ENCODE measurements at places on chromosomes 3 and 15. TPM values are rescaled to one million over a fixed set of nuclear protein-coding genes. Genes with fewer than 3 reads are reported as not detected.

Gene GRM2
- total RNA-seq: 0.61 TPM

Gene PLOD2
- 41.9 TPM for total RNA-seq

Gene CYP8B1
- not detected for total RNA-seq

Gene PEX5L
- total RNA-seq: not detected

Gene ADAMTS7
- total RNA-seq: 9.1 TPM

Gene ADAMTS17
- 2.9 TPM for total RNA-seq

Gene SPATA16
- not detected for total RNA-seq

Gene ISLR
- total RNA-seq: 43.7 TPM

Gene ASB14
- not detected for total RNA-seq

Gene EHD4
- 32.6 TPM for total RNA-seq

DNA sequence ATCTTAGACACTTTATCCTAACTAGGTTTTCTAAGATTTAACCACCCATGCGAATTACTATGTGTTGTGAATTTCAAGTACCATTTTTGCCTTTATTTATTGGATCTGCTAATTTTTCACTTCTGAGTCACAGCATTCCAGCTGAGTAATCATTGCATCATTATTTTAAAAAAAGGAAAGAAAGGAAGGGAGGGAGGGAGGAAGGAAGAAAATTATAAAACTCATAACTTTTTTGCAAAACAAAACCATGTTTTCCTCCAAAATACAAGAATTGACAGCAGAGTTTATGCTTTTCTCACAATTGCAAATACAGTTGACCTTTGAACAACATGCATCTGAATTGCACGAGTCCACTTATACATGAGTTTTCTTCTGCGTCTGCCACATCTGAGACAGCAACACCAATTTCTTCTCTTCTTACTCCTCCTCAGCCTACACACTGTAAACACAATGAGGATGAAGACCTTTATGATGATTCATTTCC is 651.4 kb upstream of the NECTIN3 start:
- DNase-seq: no peak

DNA sequence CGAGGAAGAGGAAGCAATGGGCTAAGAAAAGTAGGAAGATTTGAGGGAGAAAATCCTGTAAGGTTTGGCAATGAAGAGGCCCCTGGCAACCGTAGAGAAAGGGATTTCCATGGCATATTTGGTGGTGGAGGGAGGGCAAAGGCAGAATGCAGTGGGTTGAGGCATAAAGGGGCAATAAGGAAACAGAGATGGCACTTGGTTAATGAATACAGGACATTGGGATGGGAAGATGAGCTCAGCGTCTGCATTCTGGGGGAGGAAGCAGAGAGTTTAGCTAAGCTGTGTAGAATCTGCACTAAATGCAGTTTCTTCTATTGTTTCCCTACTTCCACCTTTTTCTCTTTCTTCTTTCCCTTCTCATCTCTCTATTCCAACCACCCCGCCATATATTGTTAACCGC is 83.6 kb downstream of the LRTM1 start:
- no peak for DNase-seq

DNA sequence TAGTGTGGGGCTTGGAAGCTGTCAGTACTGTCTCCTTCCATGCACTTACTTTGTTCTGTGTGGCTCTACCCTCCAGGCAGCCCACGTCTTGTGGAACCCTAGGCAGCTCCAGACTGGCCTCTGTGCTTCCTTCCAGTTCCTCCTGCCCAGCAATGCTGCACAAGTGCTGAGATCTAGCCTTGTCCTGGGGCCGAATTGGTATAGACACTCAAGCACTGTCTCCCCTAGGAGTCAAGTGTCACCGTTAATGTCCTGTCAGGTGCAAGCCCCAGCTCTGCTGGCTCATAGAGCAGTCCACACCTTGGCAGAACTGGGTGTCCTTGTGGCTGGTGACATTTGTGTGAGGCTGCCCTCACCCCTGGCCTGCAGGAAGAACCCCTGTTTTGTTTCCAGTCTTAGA is 130.1 kb downstream of the EEFSEC start:
- no peak for DNase-seq

DNA sequence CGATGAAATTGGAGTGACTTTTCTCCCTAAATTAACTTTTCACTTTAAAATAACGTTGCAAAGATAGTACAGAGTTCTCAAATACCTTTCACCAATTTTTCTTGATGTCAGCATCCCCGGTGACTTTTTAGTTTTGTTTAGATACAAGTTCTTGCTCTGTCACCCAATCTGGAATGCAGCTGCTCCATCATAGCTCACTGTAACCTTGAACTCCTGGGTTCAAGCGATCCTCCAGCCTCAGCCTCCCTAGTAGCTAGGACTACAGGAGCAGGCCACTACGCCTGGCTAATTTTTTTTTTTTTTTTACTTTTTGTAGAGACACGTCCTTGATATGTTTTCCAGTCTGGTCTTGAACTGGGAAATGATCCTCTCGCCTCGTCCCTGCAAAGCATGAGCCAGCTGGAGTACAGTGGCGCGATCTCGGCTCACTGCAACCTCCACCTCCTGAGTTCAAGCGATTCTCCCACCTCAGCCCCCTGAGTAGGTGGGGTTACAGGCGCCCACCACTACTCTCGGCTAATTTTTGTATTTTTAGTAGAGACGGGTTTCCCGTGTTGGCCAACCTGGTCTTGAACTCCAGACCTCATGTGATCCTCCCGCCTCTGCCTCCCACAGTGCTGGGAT is 747 bp downstream of the NSUN3 start:
- DNase-seq: no peak

- no peak for DNase-seq
Observed at GRCh38 chr15:55256281-55257011, 33.2 kb downstream of the RAB27A start.

GRCh38 chr3:38648659-38649499 is 608 bp downstream of the SCN5A start:
- DNase-seq: no peak

- DNase-seq: no peak
Observed at GRCh38 chr15:50767332-50767861, 1.9 kb upstream of the SPPL2A start.

DNA sequence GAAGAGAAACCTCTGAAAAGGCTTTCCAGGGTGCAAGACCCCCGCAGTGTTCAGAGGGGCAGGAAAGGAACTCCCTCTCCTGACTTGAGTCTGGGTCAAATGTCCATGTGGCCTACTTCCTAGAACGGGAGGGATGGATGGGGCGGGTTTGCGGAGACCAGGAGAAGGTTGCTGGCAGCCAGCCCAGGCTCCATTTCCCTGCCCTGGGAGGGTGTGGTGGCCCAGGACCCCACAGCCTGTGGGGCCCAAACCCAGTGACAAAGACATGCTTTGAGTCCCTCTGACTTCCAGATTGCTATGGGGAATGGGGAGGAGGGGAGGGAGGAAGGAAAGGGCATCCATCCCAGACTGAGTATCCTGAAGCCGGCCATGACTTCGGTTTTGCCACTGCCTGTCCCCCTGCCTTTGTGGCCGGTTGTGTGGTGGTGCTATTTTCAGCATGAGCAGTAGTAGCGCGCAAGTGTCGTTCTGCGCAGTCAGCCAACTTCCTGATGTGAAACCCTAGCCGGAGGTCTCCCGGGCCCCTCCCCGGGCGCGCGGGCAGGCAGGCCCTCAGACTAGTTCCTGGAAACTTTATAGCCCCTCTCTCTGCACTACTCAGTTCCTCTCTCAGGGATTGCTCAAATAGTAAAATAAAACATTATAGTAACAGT is 24.4 kb downstream of the MAGEF1 start:
- DNase-seq: no peak

- no peak for DNase-seq
Observed at GRCh38 chr3:189941679-189942078, 179.0 kb downstream of the P3H2 start.

GRCh38 chr3:188315553-188315952 is 161.6 kb downstream of the LPP start:
- DNase-seq: no peak

DNA sequence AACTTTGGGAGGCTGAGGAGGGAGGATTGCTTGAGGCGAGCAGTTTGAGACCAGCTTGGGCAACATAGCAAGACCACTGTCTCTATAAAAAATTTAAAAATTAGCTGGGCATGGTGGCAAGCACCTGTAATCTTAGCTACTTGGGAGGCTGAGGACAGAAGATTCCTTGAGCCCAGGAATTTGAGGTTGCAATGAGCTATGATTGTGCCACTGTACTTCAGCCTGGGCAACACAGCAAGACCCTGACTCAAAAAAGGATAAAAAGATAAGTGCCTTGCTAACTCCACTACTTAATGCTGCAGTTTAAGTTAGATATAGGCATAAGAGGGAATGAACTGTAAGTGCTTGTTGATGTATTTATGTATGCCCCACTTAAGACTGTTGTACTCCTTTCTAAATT is 102.2 kb downstream of the P3H2 start:
- DNase-seq: no peak

DNA sequence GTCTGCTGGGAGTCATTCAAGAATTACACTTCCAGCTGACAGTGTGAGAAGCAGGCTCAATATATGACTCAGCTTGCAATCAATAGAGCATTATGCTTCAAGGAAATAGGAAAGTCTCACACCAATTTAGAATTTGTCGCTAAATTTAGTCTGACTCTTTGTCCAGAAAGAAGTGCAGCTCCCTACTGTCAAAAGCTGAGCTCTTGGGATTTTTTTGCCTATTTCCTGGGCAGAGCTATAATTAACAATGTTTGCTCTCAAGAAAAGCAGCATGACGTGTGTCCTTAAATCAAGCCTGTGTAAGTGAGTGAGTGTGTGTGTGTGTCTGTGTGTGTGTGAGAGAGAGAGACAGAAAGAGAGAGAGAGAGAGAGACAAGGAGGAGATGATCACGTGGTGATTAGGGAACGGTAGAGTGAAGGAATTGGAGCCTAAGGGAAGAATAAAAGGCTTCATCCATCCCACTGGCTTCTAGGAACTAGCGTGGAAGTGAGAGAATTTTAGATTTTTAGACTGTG is 16.4 kb upstream of the SLC35G2 start:
- no peak for DNase-seq

GRCh38 chr15:42577514-42578031 is 2.2 kb downstream of the STARD9 start:
- no peak for DNase-seq

- DNase-seq: no peak
Observed at GRCh38 chr3:15221574-15222217, 15.7 kb downstream of the CAPN7 start.

DNA sequence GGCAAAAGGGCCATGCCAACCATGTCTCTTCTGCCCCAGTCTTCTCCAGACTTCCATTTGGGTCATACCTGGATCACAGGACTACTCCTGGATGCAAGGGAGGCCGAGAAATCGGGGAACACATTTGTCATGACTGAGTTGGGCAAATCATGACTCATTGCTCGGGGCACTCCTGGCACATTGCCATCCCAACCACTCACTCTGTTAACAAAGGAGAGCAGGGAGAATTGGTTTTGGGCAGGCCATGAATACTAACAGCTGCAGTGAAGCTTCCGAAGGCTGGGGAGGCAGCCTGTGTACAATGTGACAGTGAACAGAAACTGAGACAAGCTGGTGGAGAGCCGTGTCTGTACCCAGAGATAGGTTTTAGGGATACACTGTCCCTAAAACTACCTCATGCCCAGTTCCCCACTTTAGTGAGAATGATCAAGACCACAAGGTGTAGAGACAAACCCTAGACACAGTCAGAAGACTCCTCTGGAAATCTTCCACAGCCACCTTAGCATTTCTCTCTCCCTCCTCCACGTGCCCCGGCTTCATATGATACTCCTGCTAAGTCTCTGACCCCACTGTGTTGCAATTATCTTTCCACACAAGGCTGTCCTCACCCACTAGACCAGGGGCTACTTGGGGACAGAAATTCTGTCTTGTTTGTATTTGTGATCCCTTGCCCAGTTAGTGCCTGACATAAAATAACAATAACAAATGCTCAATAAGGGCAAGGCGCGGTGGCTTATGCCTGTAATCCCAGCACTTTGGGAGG is 10.5 kb upstream of the BUB1B start:
- no peak for DNase-seq

DNA sequence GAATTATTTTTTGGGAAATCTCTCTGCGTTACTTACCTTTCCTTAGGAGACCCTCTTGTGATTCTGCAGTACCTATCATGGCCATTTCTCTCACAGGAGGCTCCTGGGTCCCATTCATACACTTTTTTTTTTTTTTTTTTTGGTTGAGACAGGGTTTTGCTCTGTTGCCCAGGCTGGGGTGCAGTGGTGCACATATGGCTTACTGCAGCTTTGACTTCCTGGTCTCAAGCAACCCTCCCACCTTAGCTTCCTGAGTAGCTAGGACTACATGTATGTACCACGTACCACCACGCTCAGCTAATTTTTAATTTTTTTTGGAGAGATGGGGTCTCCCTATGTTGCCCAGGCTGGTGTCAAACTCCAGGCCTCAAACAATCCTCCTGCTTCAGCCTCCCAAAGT is 36.1 kb downstream of the TRAK1 start:
- DNase-seq: no peak

DNA sequence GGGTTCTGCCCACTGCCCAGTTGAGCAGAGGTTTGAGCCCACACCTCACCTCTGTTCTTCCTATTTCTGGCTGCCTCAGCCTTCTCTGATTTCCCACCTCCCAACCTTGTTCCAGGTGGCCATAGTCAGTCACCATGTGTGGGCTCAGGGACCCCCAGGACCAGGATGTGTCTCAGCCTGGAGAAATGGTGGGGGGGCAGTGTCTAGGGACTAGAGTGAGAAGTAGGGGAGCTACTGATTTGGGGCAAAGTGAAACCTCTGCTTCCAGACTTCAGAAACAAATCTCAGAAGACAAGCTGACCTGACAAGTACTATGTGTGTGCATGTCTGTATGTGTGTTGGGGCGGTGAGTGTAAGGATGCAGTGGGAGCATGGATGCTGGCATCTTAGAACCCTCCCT is 22.9 kb downstream of the SHF start:
- no peak for DNase-seq

DNA sequence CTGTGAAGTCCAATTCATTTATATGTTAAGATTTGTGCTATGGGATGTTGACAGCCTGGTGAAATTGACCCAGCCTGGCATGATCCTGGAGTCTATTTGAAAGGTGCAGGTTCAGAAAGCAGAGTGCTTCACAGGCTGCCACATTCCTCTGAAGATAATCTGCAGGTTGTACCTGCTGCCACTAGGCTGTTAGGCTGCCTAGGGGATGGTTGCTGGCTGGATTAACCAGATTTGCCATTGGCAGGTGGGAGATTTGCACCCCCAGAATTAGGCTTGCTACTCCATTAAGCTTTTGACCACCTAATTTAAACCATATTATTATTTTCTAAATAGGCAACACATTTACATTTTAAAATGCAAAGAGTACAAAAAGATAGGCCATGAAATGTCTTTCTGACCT is 85.8 kb upstream of the RASGRP1 start:
- DNase-seq: no peak

GRCh38 chr15:95520511-95520910 is 810.0 kb upstream of the NR2F2 start:
- no peak for DNase-seq

DNA sequence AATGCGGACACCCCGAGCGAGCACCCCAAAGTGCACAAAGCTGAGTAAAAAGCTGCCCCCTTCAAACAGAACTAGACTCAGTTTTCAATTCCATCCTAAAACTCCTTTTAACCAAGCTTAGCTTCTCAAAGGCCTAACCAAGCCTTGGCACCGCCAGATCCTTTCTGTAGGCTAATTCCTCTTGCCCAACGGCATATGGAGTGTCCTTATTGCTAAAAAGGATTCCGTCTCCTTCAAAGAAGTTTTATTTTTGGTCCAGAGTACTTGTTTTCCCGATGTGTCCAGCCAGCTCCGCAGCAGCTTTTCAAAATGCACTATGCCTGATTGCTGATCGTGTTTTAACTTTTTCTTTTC is 5.3 kb downstream of the BHLHE40 start:
- no peak for DNase-seq
